GF-D8 (cell line): ENCODE measurements at places on chromosomes 1 and 21.

- DNase-seq, result no peak
Measured at GRCh38 chr1:235657747-235658526, 8.4 kb upstream of the GNG4 start.

DNA sequence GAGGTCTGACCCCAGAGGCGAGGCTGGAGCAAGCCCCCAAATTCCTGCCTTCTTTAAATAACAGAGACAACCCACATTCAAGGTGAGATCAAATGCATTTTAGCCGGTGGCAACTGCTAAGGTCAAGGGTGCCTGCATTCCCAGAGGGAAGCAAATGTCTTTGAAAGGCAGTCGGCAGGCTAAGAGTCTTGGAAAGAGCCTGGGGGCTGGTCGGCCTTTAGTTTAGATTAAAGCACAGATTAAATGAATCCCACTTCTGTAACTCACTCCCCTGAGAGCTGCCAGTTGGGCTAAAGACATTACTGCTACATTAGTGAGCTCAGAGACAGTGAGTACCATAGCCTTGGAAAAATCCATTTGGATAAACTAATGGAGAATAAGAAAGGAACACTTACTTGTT lies 59.2 kb downstream of the HTR6 start:
- DNase-seq, result no peak

- no peak for DNase-seq
Measured at GRCh38 chr1:53572065-53572814, 113.0 kb downstream of the DMRTB1 start.

DNA sequence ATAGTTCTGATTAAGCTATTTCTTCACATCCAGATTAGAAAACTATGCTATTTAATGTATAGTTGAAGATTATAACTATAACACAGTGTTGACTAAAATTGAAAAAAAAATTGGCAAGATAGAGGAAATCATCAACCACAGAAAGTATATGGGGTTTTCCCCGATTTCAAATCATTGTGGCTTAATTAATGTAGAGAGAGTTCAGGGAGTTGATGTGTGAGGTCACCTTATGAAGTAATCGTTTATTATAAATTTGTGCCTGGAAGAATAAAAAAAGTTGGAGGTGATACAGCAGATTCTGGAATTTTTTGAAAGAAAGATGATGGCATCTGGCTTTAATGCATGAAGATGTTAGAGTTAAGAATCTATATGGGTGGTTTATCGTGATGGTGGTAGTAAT lies 84.3 kb downstream of the PTGS2 start:
- no peak for DNase-seq

GRCh38 chr1:165451691-165452090 lies 6.8 kb upstream of the RXRG start:
- no peak for DNase-seq

DNA sequence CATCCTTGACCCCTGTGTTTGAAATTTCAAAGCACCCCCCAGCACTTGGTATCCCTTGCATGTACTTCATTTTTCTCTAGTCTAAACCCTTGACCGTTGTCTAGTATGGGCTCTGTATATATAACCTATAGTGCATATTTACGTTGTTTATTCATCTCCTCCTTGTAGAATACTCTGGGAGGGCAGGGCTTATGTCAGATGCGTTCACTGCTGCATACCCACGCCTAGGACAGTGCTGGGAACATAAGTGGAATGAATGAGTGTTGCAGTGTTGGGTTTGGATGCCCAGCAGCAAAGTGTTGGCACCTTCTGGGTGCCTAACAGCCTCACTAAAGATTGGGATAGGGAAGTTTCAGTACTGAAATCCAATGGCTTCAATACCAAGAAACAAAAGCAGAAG lies 17.6 kb upstream of the BLACAT1 start:
- DNase-seq, result no peak

DNA sequence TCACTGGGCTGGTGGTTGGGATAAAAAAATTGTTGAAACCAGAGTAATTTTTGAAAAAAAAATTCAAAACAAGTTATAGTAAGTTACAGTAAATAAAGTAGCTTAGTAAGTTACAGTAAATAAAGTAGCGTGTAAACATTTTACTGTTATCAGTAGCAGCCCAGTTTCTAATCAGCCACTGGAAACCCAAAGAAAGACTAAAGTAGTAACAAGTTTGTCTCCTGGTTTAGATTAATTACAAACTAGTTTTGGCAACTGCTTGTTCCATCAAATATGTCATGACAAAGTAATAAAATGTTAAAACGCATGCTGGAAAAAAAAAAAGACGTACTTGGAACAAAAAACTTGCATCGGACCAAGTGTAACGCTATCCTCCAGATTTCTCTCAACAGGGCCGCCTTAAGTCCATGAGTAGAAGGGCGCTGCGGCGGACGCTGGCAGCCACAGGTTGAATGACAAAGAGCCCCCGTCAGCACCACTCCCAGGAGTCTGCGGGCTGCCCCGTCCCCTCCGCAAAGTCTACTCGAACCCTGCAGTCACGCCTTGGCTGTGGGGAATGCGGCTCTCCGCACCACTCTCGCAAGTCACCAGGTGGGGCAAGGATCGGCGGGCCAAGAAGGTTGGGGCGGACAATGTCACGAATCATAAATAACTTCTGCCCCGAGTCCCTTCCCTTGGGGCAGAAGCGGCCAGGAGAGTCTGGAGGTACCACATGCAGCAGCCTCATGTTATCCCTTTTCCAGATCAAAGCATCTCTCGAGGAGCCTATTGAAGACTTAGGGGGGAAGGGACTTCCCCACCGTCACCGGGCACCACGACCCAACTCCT lies 837 bp downstream of the SLC16A1 start:
- peak; percentile 57 for DNase-seq
